ENCODE measurements at places on chromosomes 3 and 15. TPM values are rescaled to one million over a fixed set of nuclear protein-coding genes. Genes with fewer than 3 reads are reported as not detected.

RPP25 gene
- total RNA-seq: 24.0 TPM

GOLGA6L10 gene
- 0.28 TPM for total RNA-seq

THSD4 gene
- total RNA-seq: 0.92 TPM

RASGRF1 gene
- not detected for total RNA-seq

WDR6 gene
- total RNA-seq: 148 TPM

CD47 gene
- total RNA-seq: 89.6 TPM

LTK gene
- total RNA-seq: 25.7 TPM

TMEM115 gene
- total RNA-seq: 44.9 TPM

HPS3 gene
- total RNA-seq: 18.8 TPM

HIGD2B gene
- total RNA-seq: not detected

WDR72 gene
- total RNA-seq: 0.59 TPM

PLA1A gene
- 0.80 TPM for total RNA-seq

ZNF639 gene
- total RNA-seq: 29.8 TPM

IRAK2 gene
- total RNA-seq: 1.1 TPM

AADACL2 gene
- not detected for total RNA-seq

MME gene
- total RNA-seq: 4.7 TPM

PML gene
- total RNA-seq: 161 TPM

FBN1 gene
- total RNA-seq: 54.0 TPM

NPAP1 gene
- 0.18 TPM for total RNA-seq

SMAD6 gene
- 21.3 TPM for total RNA-seq

PPP1R14D gene
- total RNA-seq: not detected

ITGA11 gene
- total RNA-seq: 0.28 TPM

PLAAT1 gene
- total RNA-seq: 1.7 TPM

DUOXA1 gene
- 1.9 TPM for total RNA-seq

TMEM212 gene
- total RNA-seq: not detected

CACNA2D2 gene
- total RNA-seq: 17.3 TPM

SEC61A1 gene
- total RNA-seq: 296 TPM

ADCY5 gene
- total RNA-seq: 1.0 TPM

MKRN3 gene
- total RNA-seq: 0.85 TPM

CCNB2 gene
- 16.5 TPM for total RNA-seq

NEK10 gene
- total RNA-seq: 1.2 TPM

YEATS2 gene
- total RNA-seq: 65.1 TPM

FMN1 gene
- 1.3 TPM for total RNA-seq

CYP1A2 gene
- total RNA-seq: not detected

KCNMB2 gene
- total RNA-seq: not detected
